Vein endothelial cell (primary cell): ENCODE measurements at places on chromosomes 1 and 21. TPM values are rescaled to one million over a fixed set of nuclear protein-coding genes. Genes with fewer than 3 reads are reported as not detected.

The CBR3 gene
- 6.2 and 10.9 TPM in 2 replicates for total RNA-seq

The PTPRC gene
- total RNA-seq, result 0.33 TPM in 1 of 2 replicates, not detected in the other

The LCE1F gene
- not detected in 2 replicates for total RNA-seq

The HHAT gene
- 2.0 and 2.9 TPM in 2 replicates for total RNA-seq

The MEX3A gene
- 15.8 and 19.9 TPM in 2 replicates for total RNA-seq

The NUF2 gene
- total RNA-seq, result 8.5 and 23.5 TPM in 2 replicates

The KIAA1614 gene
- total RNA-seq, result 4.0 and 4.6 TPM in 2 replicates

The ERI3 gene
- total RNA-seq, result 39.4 and 54.2 TPM in 2 replicates
